Pericardium fibroblast (primary cell): ENCODE measurements at places on chromosomes 4 and X. TPM values are rescaled to one million over a fixed set of nuclear protein-coding genes. Genes with fewer than 3 reads are reported as not detected.

ANAPC10 gene
- total RNA-seq: 9.9 and 27.5 TPM in 2 replicates

CAMK2D gene
- 89.9 and 102 TPM in 2 replicates for total RNA-seq

IRS4 gene
- total RNA-seq: not detected in 2 replicates

USP46 gene
- 11.0 and 11.7 TPM in 2 replicates for total RNA-seq

SHROOM4 gene
- total RNA-seq: 1.4 and 3.1 TPM in 2 replicates
